ENCODE measurements at places on chromosomes 7 and 10.

- peak; percentile 43 for DNase-seq
These were observed 2.2 kb upstream of the RBM17 start for GRCh38 chr10:6086375-6087233.

DNA sequence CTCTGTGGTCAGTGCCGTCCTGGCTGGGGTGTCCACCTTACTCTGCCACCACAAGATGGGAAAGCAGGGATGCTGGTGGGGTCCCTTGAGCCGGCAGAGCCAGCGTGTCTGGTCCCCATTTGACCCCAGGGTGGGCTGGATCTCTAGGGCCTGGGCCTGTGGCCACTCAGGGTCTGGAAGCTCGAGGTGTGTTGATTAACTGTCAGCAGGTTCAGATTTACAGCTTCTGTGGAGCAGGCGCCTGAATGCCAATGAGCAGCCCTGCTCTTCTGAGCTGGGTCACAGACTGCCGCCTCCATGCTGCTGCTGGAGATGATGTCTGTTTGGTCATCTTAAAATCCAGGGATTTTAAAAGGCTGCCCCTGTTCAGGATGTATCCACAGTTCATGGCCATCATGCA lies 11.3 kb upstream of the DPYSL4 start:
- no peak for DNase-seq

- DNase-seq = no peak
These were observed 225.0 kb upstream of the CELF2 start for GRCh38 chr10:10792681-10793080.

DNA sequence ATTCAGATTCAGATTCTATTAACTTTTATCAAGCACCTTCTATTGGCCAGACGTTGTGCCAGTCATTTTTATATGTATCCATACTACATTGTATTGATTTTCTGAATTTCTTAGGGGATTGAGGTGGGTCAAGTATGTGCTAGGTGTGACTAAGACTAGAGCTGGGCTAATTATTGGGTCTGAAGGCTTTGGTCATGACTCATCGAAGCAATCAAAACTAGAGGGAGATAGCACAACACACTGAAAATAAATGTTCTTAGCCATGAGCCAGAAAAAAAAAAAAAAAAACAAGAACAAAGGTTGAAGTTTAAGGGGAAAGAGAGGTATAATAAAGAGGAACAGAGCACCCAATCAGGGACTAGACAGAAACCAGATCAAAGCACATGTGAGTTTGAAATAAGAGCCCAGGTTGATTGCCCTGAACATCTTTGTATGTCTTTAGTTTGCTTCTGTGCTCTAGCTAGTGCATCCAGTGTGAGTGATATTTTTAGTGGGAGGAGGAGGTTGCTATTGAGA lies 171.6 kb upstream of the FOXP2 start:
- DNase-seq = no peak

- DNase-seq = no peak
These were observed 715.4 kb upstream of the NRP1 start for GRCh38 chr10:34049887-34050286.

GRCh38 chr7:4097001-4097609 lies 585.0 kb upstream of the FOXK1 start:
- no peak for DNase-seq

DNA sequence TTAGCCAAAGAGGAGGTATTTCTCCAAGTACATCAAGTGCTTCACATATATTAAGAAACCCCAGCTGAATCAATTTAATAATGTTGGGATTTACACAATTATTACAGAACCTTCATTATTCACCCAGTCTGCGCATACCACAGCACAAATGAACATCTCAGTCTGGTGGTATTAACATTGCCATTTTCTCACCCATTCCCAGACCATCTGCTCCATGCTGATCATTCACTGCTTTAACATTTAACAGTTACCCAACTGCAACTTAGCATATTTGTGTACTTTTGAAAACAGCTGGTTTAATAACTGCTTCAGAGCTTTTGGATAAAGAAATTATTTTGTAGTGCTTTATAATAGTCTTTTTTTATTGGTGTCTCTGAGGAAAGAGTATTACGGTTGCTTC lies 1072.1 kb downstream of the NXPH1 start:
- no peak for DNase-seq

GRCh38 chr7:48741545-48741944 lies 182.8 kb upstream of the CDC14C start:
- DNase-seq = no peak

DNA sequence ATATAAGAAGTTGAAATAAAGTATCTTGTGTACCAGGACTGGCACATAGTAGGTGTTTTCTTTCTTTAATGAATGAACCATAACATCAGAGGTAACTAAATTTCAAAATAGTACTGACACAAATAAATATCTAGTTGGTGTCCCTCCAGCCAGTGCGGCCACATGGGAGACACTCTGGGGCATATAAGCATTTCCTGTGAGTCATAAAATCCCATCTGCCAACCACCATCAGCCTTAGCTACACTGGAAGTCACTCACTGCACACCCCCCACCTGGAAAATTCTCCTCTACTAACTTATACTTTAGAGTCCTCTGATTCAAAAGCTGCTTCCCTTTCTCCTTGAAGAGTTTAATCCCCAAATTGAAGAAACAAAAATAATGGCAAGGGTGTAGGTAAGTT lies 32.5 kb downstream of the DYDC1 start:
- no peak for DNase-seq

DNA sequence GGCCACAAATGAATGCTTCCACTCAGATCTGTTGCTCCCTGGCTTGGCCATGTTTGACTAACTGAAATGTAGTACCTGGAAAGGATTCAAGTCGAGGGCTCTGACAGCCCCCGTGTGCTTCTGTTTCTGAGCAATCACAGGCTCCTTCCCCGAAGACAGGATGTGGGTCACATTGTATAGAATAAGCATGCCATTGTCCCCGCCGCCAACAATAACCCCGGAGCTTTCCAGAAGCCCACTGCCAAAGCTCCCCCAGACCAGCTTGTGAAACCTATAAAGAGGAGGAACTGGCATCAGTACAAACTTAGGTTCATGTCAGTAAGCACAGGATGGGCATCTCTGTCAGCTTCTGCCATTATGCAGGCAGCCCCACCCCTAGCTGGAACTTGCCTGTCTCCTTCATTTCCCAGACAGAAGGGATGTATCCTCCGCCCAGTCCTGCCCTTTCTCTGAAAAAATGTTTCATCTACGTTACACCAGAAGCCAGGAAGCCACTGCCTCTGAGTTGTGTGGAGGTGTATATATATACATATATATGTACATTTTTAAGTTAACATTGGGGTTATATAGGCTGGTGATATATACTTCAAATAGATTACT lies 10.3 kb downstream of the SEC31B start:
- no peak for DNase-seq

DNA sequence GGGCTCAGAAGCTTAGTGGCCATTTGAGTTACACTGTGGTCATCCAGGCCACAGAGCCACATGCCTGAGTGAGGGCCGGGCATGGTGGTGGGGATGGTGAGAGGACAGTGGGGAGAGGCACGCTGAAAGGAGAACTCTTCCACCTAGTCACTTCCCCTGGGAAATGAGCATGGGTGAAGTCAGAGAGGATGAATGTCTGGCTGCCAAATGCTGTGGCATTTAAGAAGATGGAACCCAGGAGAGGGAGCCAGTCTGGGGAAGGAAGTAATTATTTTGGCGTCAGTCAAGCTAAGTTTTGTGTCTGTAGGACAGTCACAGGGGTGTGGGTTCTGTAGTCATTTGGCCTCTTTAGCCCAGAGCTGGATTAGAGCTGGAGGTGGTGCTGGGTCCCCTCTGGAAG lies 86.0 kb upstream of the PODXL start:
- DNase-seq = no peak

- no peak for DNase-seq
These were observed 129.0 kb downstream of the DIP2C start for GRCh38 chr10:560314-560992.

DNA sequence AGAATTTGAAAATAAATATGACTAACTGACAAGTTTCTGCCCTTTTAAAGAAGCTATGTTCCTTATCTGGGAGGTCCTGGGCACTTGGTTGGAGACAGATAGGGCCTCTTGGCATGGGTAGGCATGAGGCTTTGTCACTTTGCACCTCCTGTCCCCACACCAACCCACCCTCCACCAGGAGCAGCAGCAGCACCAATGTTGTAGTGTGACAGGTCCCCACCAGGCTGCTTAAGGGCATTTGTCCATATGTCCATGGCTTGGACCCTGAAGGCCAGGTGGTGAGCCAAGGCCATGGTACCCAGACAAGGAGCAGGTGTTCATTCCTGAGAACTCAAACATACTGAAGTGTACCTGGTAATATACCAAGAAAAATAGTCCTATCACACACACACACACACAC lies 629.1 kb downstream of the ACTR3B start:
- DNase-seq = no peak

- DNase-seq = no peak
These were observed 178.5 kb downstream of the TCF7L2 start for GRCh38 chr10:113128450-113129070.

DNA sequence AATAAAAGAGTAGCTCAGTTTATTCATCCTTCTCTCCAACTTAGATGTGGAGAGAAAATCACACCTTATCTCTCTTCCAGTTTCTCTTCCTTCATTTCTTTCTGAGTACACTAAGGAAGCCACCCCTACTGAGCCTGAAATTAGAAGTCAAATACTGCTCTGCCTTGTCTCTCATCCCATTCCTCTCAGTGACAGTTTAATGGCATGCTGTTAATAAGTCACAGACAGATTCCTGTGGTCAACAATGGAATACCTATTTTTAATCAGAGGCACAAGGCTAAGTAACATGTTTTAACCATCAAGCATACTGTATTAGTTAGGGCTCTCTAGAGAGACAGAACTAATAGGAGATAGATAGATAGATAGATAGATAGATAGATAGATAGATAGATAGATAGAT lies 253.2 kb downstream of the HTR7 start:
- DNase-seq = no peak

DNA sequence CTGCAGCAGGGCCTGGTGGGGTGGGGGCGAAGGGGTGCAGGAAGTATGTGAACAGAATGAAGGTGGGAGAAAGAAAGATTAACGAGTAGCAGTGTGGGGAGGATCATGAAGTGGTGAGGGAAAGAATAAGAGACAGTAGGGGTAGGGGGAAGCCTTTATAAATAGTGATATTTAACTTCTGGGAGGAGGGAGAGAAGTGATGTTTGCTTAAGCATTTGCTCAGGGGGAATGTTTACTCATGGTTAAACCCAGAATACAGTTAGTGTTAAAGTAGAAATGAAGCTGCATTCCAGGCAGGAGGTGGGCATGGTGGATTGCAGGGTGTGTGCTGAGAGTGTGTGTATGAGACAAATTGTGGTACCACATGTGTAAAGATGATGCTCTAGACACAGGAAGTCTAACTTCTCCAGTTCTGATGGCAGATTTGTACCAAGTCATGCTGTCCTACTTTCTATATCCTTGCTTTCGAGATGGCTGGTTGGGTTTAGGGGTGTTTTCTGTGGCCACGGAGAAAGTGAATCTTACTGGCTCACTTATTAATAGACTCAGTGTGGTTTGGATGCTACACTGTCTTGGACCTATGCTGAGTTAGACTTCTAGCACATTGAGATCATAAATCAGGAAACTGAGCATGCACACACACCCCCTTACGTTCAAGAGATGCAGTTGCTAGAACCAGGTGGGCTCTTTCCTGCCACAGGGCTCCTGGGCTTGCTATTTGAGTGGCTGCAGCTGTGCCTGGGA lies 10.6 kb upstream of the DNMBP start:
- no peak for DNase-seq

DNA sequence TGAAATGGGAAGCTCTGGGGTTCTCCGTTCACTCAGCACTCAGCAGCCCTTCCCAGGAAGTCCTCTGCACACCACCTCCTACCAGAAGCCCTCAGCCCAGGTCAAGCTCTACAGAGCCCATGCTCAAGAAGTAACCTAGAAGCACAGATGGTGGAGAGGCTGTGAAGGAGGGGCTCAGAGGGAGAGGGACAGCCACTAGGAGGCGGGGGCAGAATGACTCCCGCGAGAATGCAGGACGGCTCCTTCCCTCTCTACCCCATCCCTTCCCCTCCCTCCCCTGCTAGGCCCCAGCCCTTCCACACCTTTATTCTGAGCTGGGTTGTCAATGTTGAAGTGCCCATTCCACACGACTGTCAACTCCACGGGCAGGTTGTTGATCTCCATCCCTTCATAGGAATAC lies 373.2 kb downstream of the PLXNA4 start:
- DNase-seq = no peak

DNA sequence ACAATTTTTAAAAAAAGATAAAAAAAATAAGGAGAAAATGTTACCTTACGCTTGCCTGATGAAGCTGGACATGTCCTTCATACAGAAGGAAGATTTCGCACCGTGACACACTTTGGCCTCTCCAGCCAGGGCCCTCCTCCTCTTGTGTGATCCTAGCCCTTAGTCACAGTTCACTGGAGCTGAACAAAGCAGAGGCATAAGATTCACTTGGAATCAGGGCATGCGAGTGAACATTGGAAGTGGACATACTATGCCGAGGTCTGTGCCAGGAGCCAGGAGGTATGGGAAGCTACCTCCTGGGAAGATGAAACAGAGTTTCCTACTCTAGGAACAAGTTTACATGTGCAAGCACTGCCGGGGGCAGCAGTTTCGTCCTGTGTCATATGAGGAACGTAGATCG lies 91.5 kb downstream of the XPNPEP1 start:
- DNase-seq = no peak

DNA sequence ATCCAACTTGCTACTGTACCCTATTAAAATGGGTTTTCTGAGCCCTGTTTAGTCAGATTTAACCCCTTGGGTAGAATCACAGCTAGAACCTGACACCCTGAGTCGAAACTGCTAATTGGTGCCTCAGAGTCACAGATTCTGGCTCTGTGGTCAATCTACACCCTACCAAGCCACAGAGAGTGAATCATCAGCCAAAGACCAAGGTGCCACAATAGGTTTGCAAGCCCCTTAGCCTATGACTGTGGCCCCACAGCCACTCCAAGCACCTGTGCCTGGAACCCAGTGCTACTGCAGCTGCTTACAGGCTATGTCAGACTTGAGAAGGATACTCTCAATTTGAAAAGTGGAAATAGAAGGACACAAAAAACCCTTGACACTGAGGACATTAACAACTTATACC lies 202.8 kb upstream of the KCND2 start:
- DNase-seq = no peak

DNA sequence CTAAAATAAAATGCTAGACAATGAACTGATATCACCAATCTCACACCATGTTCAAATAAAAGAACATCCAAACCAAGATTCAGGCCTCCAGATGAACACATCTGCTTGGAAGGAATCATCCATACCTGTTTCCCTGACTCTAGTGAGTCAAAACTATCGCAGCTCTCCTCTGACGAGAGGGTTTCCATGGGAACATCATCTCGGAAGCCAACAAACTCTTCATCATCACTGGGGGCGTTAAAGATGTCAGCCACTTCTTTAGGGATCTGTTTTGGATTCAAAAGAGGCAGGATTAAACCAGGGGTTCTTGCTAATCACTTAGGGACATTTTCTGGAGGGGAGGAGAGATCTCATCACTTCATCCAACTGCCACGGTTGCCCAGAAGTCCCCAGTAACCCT lies 29.1 kb downstream of the CDCA7L start:
- DNase-seq = no peak

All from GOT3 (cell line).